Left ventricle myocardium inferior (tissue), 1 donor: ENCODE measurements at places on chromosomes 1 and 21. TPM values are rescaled to one million over a fixed set of nuclear protein-coding genes. Genes with fewer than 3 reads are reported as not detected.
A peak's percentile ranks its signal among the peaks of the same experiment; 100 is the strongest.

Gene CD101
- total RNA-seq: 0.74 TPM

- H3K4me1 ChIP-seq: peaks cover 48% of the 10 kb centered on the region
- no peaks in the 10 kb centered on the region for H3K27me3 ChIP-seq
- no peaks in the 10 kb centered on the region for H3K36me3 ChIP-seq
- no peak overlapping the region for H3K27ac ChIP-seq
- H3K4me3 ChIP-seq: no peak overlapping the region
These were observed 1.9 kb downstream of the VANGL1 start for GRCh38 chr1:115643666-115644065.

- no peaks in the 10 kb centered on the region for H3K36me3 ChIP-seq
- no peaks in the 10 kb centered on the region for H3K4me1 ChIP-seq
- H3K27ac ChIP-seq: no peak overlapping the region
- H3K4me3 ChIP-seq: no peak overlapping the region
- DNase-seq: no peak
These were observed 136.2 kb downstream of the ZBTB18 start for GRCh38 chr1:244187310-244187709.

- peaks cover 7% of the 10 kb centered on the region for H3K27me3 ChIP-seq
- no peaks in the 10 kb centered on the region for H3K4me1 ChIP-seq
- H3K27ac ChIP-seq: peak overlapping the region; percentile 16
- no peak overlapping the region for H3K4me3 ChIP-seq
These were observed 135.5 kb downstream of the SETD4 start for GRCh38 chr21:35924714-35925301.

- peaks cover 36% of the 10 kb centered on the region for H3K4me1 ChIP-seq
- no peak for DNase-seq
- H3K4me3 ChIP-seq: no peak overlapping the region
- no peak overlapping the region for H3K27ac ChIP-seq
These were observed 43.5 kb upstream of the DPT start for GRCh38 chr1:168772428-168773060.

Gene ADORA3
- 3.1 TPM for total RNA-seq

GRCh38 chr1:1758692-1759455, 19.4 kb downstream of the NADK start:
- H3K27me3 ChIP-seq: no peaks in the 10 kb centered on the region
- H3K36me3 ChIP-seq: peaks cover 85% of the 10 kb centered on the region
- peak overlapping the region; percentile 67 for H3K27ac ChIP-seq
- peak overlapping the region; percentile 21 for H3K4me3 ChIP-seq
- peaks cover 19% of the 10 kb centered on the region for H3K4me1 ChIP-seq
- DNase-seq: peak; percentile 58

- H3K4me1 ChIP-seq: peaks cover 5% of the 10 kb centered on the region
- H3K27ac ChIP-seq: no peak overlapping the region
- no peaks in the 10 kb centered on the region for H3K27me3 ChIP-seq
- peaks cover 3% of the 10 kb centered on the region for H3K36me3 ChIP-seq
- DNase-seq: no peak
- no peak overlapping the region for H3K4me3 ChIP-seq
These were observed 28.2 kb upstream of the HRNR start for GRCh38 chr1:152252157-152252556.

DNA sequence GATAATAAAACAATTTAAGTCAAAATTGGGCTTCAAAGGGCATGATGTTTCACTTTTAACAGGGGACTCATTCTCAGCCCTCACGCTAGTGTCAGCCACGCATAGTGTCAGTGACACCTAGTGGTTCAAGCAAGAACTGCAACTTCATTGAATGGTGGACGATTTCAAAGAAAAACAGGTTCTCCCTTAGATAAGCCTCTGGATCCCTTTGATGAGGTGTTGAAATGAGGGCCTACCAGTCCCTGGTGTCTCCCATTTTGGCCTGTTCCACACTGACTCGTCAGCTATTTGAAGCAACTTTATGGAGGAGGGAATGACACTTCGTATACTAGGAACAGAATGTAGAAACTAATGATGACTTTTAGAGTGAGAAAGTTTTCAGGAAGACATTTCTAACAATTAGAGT, 56.2 kb downstream of the FCRL5 start:
- no peak overlapping the region for H3K27ac ChIP-seq
- no peak for DNase-seq
- no peaks in the 10 kb centered on the region for H3K4me1 ChIP-seq
- no peak overlapping the region for H3K4me3 ChIP-seq
- peaks cover 62% of the 10 kb centered on the region for H3K27me3 ChIP-seq
- no peaks in the 10 kb centered on the region for H3K36me3 ChIP-seq

DNA sequence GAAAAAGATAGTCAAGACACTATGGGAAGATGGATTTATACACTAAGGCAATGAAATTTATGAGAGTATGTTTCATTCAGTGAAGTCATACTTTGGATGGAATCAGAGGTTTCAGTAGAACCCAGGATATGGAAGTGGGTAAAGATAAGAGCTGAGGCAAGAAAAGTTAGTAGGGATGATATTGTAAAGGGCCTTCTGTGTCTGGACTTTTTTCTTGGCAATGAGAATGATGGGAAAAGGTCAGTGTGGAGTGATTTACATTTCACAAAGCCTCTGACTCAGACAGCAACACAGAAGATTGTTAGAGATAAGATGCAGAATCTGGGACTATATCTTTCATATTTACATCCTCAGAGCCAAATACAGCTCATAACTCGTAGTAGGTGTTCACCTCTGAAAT, 32.1 kb downstream of the SH3BGR start:
- no peaks in the 10 kb centered on the region for H3K27me3 ChIP-seq
- no peak overlapping the region for H3K4me3 ChIP-seq
- peaks cover 4% of the 10 kb centered on the region for H3K36me3 ChIP-seq
- peaks cover 16% of the 10 kb centered on the region for H3K4me1 ChIP-seq
- DNase-seq: no peak

DNA sequence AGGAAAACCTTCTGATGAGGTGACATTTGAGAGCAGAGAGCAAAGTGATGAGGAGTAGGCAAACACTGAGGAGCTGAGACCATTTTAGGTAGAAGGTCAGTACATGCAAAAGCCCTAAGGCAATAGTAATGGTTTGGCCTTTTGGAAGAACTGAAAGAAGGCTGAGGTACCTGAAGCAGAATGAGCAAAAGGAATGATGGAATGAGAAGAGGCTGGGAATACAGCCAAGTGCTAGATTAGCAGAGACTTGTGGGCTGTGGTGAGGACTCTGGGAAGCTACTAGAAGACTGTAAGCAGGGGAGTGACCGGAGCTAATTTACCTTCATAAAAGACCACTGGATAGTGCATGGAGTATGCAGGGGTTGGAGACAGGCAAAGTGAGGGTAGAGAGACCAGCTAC, 77.9 kb downstream of the GFI1 start:
- DNase-seq: no peak
- no peaks in the 10 kb centered on the region for H3K27me3 ChIP-seq
- no peaks in the 10 kb centered on the region for H3K4me1 ChIP-seq

Gene PCBP3
- total RNA-seq: 2.9 TPM

DNA sequence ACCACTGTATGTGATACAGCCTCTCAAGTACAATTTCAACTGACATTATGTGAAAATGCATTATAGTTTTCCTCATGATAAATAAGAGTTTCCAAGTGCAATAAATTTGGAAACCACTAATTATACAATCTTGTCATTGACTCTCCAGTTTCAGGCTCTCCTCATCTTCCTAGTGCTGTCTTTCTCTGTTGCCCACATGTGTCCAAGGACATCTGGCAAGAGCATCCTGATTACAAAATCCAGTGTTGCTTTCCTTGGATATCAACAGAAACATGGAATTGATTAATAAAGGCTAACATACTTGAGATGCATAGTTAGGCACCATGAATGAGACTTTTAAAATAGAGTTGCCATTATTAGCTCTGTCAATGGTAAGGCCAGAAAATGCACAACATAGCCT, 15.6 kb upstream of the MAP10 start:
- no peak overlapping the region for H3K27ac ChIP-seq
- peaks cover 13% of the 10 kb centered on the region for H3K4me1 ChIP-seq
- no peak overlapping the region for H3K4me3 ChIP-seq
- DNase-seq: no peak
- no peaks in the 10 kb centered on the region for H3K27me3 ChIP-seq

Gene C1orf94
- total RNA-seq: not detected

Gene KCNE1
- total RNA-seq: 4.8 TPM

DNA sequence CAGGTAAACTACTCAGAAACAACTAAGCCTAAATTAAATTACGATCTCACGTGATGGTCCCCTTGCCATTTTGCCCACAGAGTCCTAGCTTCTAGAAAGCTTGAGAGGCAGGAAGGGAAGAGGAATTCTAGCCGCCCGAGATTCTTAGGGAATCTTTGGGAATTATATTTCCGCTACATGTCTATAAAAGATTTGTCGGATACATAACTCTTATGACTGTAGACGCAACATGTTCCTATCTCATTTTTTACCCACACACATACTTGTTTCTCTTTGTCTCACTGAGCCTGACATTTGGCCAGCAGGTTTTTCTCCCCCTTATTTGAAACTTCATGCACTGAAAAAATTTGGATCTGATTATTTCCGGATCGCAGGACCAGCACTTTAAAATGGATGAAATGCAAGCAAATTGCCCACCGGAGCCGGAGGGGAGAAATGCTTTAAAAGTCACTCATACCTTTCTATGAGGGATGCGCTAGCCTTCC, 5.5 kb downstream of the GLIS1 start:
- H3K27ac ChIP-seq: no peak overlapping the region
- H3K36me3 ChIP-seq: no peaks in the 10 kb centered on the region
- peaks cover 11% of the 10 kb centered on the region for H3K4me1 ChIP-seq

DNA sequence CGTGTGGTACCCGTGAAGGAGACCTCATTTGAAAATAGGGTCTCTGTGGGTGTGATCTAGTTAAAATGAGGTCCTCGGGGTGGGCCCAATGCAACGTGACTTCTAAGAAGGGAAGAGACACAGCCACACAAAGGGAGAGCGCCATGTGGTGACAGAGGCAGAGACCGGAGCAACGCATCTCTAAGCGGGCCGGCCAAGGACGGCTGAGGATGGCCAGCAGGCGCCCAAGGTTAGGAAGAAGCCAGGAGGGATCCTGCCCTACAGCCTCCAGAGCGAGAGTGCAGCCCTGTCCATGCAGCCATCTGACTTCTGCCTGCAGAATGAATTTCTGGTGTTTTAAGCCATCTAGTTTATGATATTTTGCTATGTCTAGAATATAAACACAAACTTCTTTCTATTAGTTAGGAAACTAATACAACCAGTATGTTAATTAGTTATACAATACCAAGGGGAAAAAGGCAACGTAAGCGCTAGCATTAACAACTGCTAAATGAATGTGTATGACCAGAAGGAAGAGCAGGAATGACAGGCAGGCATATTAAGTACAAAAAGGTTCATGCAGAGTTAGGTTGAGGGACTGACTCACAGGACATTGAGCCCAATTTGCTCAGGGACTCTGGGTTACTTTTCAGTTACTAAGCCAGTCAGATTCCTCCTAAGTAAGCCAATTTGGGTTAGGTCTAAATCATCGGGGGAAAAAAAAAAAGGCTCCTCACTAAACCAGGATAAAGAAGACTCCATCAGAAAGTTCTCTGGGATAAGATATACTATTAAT, 4.1 kb downstream of the CEP104 start:
- no peaks in the 10 kb centered on the region for H3K27me3 ChIP-seq
- no peak for DNase-seq
- H3K4me3 ChIP-seq: no peak overlapping the region
- no peak overlapping the region for H3K27ac ChIP-seq

Gene KCNJ9
- 0.05 TPM for total RNA-seq

Gene ELAPOR1
- 0.19 TPM for total RNA-seq

GRCh38 chr1:36182734-36183133, 26.8 kb downstream of the MAP7D1 start:
- peaks cover 42% of the 10 kb centered on the region for H3K36me3 ChIP-seq
- H3K4me3 ChIP-seq: no peak overlapping the region
- no peaks in the 10 kb centered on the region for H3K27me3 ChIP-seq

Gene GBP2
- 8.8 TPM for total RNA-seq

GRCh38 chr1:225818229-225818628, 8.3 kb downstream of the EPHX1 start:
- peak overlapping the region; percentile 95 for H3K27ac ChIP-seq
- H3K4me3 ChIP-seq: no peak overlapping the region
- H3K36me3 ChIP-seq: peaks cover 14% of the 10 kb centered on the region
- H3K4me1 ChIP-seq: peaks cover 87% of the 10 kb centered on the region

DNA sequence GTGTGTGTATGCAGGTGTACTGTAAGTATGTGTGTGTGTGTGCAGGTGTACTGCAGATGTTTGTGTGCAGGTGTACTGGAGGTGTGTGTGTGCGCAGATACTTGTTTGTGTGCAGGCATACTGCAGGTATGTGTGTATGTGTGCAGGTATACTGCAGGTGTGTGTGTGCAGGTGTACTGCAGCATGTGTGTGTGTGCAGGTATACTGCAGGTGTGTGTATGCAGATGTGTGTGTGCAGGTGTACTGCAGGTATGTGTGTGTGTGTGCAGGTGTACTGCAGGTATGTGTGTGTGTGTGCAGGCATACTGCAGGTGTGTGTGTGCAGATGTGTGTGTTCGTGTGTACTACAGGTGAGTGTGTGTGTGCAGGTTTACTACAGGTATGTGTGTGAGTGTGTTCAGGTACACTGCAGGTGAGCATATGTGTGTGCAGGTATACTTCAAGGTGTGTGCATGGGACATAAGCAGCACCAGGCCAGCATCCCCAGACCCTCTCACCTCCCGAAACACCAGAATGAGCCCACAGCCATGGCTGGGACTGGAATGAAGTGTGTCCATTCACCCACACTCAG, 97.5 kb downstream of the DMRTB1 start:
- H3K27ac ChIP-seq: no peak overlapping the region
- no peak overlapping the region for H3K4me3 ChIP-seq
- no peaks in the 10 kb centered on the region for H3K36me3 ChIP-seq
- H3K27me3 ChIP-seq: peaks cover 64% of the 10 kb centered on the region
- no peak for DNase-seq

GRCh38 chr1:159854693-159855192, 7.7 kb downstream of the VSIG8 start:
- peak; percentile 91 for DNase-seq
- peaks cover 28% of the 10 kb centered on the region for H3K4me1 ChIP-seq
- H3K27ac ChIP-seq: peak overlapping the region; percentile 97
- H3K4me3 ChIP-seq: peak overlapping the region; percentile 77

GRCh38 chr21:31524140-31524539, 135.4 kb upstream of the SOD1 start:
- peaks cover 9% of the 10 kb centered on the region for H3K27me3 ChIP-seq
- H3K36me3 ChIP-seq: no peaks in the 10 kb centered on the region
- no peaks in the 10 kb centered on the region for H3K4me1 ChIP-seq
- no peak overlapping the region for H3K27ac ChIP-seq
- DNase-seq: no peak

Gene MNDA
- 2.7 TPM for total RNA-seq

GRCh38 chr1:75234562-75234961, 100.4 kb downstream of the LHX8 start:
- no peak overlapping the region for H3K4me3 ChIP-seq
- H3K27me3 ChIP-seq: no peaks in the 10 kb centered on the region
- H3K4me1 ChIP-seq: no peaks in the 10 kb centered on the region
- no peak overlapping the region for H3K27ac ChIP-seq

DNA sequence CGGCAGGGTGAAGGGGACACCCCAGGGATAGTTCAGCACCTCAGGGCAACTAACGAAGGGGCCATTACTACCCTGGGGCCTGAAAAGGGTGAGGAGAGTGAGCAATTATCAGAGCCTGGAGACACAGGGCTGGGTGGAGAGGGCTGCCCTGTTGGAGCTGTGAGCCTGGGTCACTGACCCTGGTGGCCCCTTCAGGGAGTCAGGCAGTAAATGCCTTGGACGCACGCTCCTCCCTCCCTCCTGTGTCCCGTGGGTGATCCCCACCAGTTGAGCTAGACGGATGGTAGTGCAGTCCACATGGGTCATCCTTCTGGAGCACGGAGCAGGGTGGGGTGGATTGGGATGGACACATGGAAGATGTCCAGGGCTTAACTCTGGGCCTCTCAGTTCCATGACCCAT, 305.3 kb downstream of the PTPRU start:
- DNase-seq: no peak
- no peaks in the 10 kb centered on the region for H3K4me1 ChIP-seq
- no peak overlapping the region for H3K27ac ChIP-seq
- H3K36me3 ChIP-seq: no peaks in the 10 kb centered on the region
- H3K4me3 ChIP-seq: no peak overlapping the region

Gene KIF26B
- 3.5 TPM for total RNA-seq
